Body of pancreas (tissue), 4 donors: ENCODE measurements at places on chromosomes 3 and 15.

DNA sequence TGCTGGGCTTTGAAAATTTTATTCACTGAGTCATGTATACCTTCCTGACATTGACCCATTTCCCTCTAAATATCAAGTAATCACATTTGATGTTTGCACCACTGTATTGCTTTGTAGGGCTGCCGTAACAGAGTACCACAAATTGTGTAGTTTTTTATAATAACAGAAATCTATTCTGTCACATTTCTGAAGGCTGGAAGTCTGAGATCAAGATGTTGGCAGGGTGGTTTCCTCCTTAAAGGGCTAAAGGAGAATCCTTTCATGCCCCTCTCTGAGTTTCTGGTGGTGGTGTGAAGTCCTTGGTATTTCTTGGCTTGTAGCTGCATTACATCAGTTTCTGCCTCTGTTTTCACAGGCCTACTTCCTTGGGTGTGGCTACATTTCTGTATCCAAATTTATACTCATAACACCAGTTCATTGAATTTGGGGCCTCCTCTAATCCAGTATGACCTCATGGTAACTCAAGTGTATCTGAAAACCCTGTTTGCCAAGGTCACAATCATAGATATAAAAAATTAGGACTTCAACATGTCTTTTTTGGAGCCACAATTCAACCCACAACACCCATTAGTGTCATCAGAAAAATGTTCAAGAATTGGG, 29.1 kb upstream of the ST6GAL1 start:
- no peak for DNase-seq

DNA sequence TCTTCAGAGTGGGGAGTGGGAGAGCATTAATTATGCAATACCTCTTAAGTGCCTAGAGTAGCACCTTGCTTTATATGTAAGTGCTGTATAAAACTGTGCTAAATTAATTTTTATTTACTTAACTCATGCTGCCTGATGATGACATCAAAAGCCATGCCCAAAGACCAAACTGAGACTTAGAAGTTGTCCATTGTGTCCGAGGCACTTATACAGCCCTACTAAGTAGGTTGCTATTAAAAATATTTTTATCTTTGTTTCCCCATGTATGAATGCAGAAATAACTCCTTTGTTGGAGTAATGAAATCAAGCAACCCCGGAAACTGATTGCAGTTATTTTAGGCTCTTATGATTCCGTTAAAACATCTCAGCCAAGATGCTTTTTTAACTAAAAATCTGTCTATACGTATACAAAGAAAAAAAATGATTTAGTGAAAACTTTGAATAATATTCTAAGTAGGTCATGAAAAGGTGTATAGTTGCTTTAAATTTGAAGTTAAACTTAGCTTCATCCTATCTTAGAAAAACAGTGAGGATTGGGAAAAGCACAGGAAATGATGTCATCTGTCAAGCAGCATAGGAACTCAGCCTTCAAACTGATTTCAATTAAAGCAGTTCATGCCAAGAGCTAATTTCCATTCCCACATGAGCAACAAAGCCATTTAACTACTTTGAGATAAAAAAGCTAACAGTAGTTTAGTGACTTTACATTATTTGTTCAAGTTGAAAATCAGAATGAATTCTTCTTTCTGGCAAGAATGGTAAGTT, 43.0 kb downstream of the FBN1 start:
- DNase-seq, result no peak

DNA sequence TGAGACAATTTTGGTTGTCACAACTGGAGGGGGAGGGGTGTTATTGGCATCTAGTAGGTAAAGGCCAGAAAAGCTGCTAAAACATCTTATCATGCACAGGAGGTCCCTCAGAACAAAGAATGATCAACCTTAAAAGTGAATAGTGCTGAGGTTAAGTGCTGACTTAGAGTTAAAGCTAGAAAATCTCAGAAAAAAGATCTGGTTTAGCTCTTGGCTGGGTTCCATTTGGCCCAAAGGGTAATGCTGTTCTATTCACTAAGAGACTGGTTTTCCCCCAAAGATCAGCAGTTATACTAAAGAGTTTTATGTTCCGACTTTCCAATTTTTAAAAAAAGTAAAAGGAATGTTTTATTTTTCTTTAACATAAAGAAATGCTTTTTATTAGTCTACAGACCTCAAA, 15.6 kb downstream of the DCBLD2 start:
- no peak for DNase-seq

DNA sequence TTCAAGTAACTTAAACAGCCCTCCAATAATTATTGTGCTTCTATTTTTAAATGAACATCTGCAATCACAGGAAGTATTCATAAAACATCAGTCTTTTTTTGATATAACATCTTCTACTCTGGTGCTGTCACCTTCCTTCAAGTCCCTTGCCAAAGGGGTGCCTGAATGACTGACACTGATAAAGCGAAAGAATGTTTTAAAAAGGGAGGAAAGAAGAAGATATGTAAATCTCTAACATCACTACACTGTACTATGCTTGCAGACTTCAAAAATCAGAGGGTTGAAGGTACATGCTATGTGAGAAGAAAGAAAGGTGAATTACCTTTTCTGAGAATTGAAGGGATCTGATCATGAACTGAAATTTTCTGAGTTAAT, 253.7 kb downstream of the ZPLD1 start:
- DNase-seq, result no peak

GRCh38 chr15:100339999-100340398, 1.8 kb downstream of the ADAMTS17 start:
- DNase-seq, result no peak

DNA sequence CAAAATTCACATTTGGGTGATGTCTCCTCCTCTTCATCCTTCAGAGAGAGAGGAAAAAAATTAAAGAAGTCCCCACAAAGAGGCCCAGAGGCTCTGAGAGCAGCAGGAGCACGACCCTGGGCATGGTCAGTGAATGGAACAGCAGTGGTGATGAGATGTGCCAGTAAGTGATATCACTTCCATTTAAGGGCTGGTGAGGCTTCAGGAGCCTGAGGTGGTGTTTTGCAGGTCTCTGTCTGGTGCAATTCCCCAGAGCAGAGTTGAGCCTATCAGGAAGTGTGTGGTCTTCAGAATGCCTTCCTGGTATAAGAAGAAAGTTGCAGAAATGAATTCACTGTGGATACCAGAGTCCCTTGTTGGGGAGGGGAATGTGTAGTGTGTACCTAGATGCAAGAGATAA, 21.4 kb downstream of the ERICH6 start:
- no peak for DNase-seq

DNA sequence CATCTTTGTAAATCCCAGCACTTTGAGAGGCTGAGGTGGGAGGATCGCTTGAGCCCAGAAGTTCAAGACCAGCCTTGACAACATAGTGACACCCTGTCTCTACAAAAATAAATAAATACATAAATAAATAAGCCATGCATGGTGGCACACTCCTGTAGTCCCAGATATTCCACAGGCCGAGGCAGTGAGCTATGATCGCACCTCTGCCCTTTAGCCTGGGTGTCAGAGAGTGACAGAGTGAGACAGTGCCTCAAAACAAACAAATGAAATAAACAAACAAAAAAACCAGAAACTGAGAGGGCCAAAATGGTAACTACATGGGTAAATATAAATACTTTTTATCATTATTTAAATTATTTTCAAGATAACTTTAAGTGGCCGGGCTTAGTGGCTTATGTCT, 445.4 kb downstream of the ZIC1 start:
- no peak for DNase-seq

GRCh38 chr3:13278783-13279531, 141.2 kb downstream of the NUP210 start:
- DNase-seq, result no peak

GRCh38 chr3:17075907-17076306, 191.2 kb downstream of the PLCL2 start:
- DNase-seq, result no peak

- DNase-seq, result peak; percentile 77
These were observed 11.3 kb downstream of the SEMA4B start for GRCh38 chr15:90212221-90213098.

GRCh38 chr3:3615533-3615932, 183.7 kb upstream of the LRRN1 start:
- no peak for DNase-seq

DNA sequence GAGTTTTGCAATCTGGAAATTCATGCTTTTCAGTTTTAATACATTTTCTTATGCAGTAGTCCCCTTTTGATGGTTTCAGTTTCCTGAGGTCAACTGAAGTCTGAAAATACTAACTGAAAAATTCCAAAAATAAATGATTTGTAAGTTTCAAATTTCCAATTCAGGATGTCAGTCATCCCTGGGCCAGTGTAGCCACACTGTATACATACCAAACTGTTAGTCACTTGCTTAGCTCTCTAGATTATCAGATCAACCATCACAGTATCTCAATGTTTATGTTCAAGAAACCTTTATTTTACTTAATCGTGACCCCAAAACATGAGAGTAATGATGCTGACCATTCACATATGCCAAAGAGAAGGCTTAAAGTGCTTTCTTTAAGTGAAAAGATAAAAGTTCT, 715.5 kb downstream of the GBE1 start:
- DNase-seq, result no peak

DNA sequence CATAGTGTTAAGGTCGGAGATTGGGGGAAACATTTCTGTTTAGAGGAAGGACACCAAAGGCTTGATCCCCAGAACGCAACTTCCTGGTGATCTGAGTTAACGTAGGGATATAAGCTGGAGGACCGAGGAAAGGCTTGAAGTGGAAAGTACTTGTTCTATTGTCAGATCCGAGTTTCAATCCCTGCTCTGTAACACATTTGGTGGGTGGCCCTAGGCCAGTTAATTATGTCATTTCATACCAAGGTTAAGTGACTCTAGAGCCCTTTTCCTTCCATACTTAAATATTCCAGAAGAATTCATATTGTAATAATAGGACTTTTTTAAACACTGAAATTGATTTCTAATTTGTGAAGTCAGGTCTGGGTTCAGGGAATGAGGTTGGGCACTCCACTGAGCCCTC, 80.9 kb downstream of the RPLP1 start:
- no peak for DNase-seq

DNA sequence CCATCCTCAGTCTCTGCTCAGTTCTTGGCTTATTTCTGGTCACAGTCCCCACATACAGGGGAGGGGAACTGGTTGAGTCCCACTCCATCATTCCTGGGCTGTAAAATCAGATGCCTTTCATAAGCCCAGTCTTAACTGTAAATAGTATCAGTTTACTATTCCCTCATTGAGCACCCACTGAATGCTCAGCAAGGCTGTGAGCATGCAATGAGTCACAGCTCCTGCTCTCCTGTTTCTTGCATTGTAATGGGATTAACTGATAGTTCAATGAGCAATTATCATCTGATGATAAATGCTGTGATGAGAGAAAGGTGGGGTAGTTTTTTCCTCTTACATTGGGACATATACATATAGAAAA, 113.6 kb upstream of the TPM1 start:
- DNase-seq, result no peak

GRCh38 chr3:87127281-87127680, 99.8 kb upstream of the CHMP2B start:
- no peak for DNase-seq

DNA sequence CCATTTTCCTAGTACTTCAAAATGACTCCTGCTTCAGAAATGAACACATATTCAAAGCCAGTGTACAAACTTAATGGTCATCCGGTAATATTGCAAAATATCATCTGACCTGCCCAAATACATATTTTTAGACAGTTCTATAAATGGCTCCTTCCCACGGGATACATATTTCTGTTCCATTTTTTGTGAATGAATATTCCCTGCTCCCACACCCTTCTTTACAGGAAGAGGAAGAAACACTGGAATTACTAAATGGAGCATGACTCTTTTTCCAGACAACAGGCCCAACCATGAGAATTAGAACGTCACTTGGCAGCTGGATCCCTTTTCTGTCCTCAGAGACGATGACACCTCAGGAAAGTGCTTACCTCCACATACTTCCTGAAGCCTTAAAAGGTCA, 38.0 kb upstream of the CBLB start:
- DNase-seq, result peak; percentile 26

GRCh38 chr3:141878817-141879216, 2.4 kb downstream of the ATP1B3 start:
- DNase-seq, result no peak

DNA sequence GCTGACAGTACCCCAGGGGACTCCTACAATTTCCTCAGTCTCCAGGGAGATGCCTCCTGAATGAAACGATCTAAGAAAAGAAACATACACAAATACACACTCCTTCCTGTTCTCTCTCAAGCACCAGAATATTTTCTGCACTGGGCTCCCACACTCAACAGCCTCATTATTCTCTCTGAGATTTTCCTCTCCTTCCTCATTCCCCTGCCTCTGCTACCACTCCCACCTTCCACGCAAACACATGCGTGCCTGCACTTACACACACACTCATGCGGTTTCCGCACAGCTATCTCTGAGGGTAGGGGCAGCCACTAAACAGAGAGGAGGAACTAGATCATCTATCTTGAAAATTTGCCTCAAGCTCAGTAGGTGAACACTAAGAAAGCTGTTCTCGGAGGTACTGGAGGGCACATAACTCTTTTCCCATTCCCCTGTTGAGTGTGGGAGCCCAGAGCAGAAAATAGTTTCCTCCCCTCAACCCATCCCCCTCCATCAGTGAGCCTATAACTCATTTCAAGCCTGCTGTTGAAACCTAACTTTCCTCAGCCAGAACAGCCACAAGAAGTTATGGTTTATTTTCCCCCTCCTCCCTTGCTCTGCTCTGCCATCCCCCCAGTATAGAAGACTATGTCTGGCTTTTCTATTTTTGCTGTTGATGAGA, 30.5 kb upstream of the TIPARP start:
- no peak for DNase-seq

GRCh38 chr3:72889310-72890165, 1.7 kb downstream of the GXYLT2 start:
- DNase-seq, result no peak

DNA sequence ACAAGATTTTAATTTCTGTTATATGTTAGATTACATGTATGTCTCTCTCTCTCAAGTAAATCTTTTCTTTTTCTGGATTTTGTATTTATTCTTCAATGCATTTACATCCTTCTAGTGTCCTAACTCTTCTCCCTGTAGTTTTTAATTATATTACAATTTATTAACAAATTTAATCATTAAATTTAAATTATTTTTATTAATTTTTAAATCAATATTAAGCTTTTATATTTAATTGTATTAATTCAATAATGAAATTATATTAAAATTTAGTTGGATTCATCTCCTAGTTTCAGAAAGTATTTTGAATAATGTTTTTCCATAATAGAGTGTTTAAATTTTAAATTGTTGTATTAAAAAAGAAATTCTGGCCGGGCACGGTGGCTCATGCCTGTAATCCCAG, 29.8 kb downstream of the MLF1 start:
- no peak for DNase-seq

DNA sequence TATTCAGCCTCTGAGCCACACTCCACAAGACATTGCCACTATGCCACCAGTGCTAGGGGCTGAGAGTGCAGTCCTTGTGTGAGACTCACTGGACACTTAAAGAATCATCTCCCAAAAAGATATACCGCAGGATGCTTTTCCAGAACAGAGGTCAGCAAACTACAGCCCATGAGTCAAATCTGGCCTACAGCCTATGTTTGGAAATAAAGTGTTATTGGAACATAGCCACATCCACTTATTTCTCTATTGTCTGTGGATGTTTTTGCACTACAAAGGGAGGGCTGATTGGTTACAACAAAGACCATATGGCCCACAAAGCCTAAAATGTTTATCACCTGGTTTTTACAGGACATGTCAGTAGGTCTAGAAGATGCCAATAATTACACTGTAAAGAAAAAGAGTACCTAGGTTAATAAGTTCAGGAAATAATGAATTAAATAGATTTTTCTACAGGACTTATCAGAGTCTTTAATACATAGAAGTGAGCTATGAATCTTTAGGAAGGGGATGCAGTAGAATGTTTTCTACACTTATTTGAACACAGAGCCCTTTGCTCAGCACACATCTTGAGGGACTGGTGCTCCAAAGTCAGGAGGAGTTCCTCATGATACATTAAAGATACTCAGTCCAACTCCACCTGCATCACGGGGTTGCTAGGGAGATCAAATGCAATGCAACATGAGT, 26.3 kb downstream of the SRGAP3 start:
- no peak for DNase-seq
